ENCODE measurements at places on chromosomes 5 and 9.

DNA sequence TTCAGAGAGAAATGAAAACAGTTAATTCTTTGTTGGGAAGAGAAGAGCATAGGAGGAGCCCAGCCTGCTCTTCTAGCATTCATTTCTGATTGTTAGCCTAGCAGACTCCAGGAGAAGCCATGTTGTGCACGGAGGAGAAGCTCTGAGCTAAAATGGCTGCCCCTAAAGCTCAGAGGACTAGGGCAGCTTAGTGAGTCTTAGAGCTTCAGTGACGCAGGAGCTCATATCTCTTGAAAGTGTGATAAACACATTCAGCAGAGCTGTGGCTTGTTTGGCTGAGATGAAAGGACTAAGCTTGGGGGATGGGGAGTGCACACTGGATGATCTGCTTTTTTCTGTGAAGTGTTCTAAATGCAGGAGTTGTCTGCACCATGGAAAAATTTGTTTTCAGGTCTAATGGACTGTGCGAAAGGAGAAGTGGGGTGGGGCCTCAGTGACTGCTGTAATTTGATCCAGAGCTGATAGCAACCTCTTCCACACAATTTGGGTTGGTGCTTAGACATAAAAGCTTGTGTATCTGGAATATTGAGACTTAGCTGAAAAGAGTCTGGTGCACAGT lies 58.5 kb downstream of the ZNF462 start:
- DNase-seq: no peak

DNA sequence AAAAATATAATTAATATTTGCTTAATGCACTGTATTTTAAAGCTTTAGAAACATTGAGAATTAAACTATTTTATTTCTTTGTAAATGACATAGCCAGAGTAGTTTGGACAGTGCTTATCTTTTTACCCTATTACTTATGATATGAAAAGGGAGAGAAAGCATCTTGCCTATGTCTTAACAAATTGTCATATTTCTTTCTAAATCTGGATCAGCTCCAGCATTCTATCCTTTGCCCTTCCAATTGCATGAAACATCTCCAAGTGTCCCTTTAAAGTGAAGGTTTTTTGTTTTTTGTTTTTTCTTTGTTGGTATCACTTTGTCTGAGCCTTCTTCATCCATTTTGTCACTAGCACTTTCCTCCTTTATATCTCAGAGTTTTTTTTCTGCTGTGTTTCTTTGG lies 511.6 kb upstream of the FAM174A start:
- no peak for DNase-seq

GRCh38 chr9:18979367-18979766 lies 53.6 kb downstream of the SAXO1 start:
- DNase-seq: no peak

- DNase-seq: no peak
Measured at GRCh38 chr9:88501086-88501485, 33.9 kb upstream of the NXNL2 start.

GRCh38 chr5:137831105-137831504 lies 36.6 kb upstream of the MYOT start:
- DNase-seq: no peak

DNA sequence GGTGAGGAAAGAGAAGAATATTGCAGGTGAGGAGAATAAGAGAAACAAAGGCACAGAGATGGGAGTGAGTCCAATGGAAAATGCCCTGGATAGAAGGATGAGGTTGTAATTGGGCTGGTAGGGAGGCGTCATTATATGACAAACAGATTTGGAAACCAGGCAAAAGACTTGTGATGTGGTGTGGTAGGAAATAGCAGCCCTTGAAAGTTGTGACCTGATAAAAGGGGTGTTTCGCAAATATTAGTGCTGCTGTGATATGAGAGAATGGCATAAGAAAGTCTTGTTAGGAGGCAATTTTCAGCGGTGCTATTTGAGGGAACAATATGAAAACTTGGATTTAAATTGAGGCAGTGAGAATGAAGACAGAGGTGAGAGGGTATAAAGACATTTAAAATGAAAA lies 217.5 kb upstream of the ACTBL2 start:
- no peak for DNase-seq

- no peak for DNase-seq
Measured at GRCh38 chr9:137593176-137593575, 2.9 kb upstream of the ZMYND19 start.

- DNase-seq: no peak
Measured at GRCh38 chr5:169301986-169302385, 1.0 kb upstream of the SLIT3 start.

- DNase-seq: peak; percentile 31
Measured at GRCh38 chr5:73448463-73449136, at the start of gene FOXD1. FOXD1 (minus strand) TSS chr5:73448777; CDS start chr5:73448362, 415 bp downstream.

GRCh38 chr5:50653946-50654345 lies 12.5 kb upstream of the PARP8 start:
- DNase-seq: no peak

DNA sequence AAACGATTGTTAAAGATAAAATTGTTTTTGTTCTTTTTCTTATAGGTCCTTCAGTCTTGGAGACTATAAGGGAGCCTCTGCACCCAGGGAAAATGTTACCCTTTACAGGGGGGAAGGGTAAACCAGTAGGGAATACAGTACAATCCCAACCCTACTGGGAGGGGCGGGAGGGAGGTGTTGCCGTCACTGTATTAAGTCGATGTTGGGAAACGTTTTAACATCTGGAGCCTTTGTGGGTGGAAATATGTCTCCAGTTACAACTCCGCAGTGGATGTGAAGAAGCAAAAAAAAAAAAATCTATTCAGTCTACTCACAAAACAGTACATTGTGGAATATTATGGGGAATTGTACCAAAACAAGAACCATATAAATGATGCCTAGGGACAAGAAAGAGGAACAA lies 47.2 kb upstream of the FCHO2 start:
- DNase-seq: no peak

DNA sequence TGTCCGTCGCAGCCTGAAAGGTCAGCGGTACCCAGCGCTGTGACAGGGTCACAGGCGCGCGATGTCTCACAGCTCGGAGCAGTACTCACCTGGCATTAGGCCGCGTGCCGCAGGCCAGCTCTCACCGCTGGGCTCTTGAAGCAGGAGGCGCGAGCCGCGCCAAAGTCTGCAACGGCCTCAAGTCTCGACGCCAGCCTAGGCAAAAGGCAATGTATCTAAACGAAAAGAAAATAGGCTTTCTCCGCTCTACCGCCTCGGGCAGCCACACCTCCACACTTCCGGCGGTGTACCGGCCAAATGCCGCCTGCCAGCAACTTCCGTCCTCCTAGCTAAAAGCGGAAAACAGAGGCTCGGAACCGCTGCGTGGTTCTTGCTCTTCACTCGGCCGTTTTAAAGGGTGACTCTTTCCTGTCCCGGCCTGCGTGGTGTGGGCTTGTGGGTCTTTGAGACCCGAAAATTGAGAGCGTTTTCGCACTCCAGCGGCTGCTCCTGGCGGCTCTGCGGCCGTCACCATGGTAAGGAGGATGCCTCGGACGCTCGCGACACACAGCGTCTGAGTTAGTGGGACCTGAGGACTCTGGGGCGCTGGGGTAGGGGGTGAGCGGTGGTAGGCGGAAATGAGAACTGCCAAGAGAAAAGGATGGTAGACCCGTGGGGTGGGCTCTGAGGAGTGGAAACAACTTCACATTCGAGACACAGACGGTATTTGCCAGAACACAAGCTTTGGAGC lies at the start of the genes GFM2 and NSA2:
TSS of gene GFM2 (minus strand) at position 269 of the 730 bp plus-strand sequence. CDS start 3,375 bp downstream, outside the sequence.
TSS of gene NSA2 (plus strand) at position 401 of the 730 bp plus-strand sequence. CDS start at position 513, 112 bp downstream.
- peak; percentile 91 for DNase-seq

- no peak for DNase-seq
Measured at GRCh38 chr9:87678650-87679355, 47.1 kb upstream of the CTSL start.

- DNase-seq: no peak
Measured at GRCh38 chr9:105329719-105330062, 85.2 kb downstream of the SLC44A1 start.

- DNase-seq: no peak
Measured at GRCh38 chr5:174427304-174427703, 297.1 kb upstream of the MSX2 start.

DNA sequence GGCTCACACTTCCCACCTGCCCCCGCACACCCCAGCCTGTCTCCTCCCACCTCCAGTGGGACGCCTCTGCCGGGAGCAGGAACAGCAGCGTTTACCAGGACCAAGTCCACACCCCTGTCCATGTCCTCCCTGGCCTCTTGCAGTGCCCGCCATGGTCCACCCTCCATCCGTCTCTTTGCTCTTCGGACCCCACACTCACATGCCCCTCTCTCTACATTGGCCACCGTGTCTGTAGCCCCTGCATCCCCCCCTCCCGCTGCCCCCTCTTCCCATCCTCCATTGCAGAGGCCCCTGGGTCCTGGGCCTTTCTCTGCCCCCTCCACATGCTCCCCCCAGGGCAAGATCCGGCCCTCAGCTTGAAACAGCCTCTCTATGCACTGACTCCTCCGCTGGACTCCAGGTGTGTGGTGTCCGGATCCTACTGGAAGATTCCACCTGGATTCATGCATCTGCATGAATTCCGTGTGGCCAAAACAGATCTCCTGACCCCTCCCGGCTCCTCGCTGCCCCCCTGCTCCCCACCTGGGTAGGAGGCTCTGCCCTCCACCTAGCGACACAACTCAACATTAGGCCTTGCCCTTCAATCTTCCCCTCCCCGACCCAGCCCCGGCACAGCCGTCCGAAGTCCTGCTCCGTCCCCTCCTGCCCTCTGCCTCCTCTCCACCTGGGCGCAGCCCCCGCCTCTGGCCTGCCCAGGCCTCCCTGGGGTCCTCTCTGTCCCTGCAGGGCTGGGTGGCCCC lies 168.5 kb downstream of the OLFM1 start:
- no peak for DNase-seq
